HFFc6 (cell line): ENCODE measurements at places on chromosomes 16 and 17. TPM values are rescaled to one million over a fixed set of nuclear protein-coding genes. Genes with fewer than 3 reads are reported as not detected.
A peak's percentile ranks its signal among the peaks of the same experiment; 100 is the strongest.

The ABCC12 gene
- not detected in 3 replicates for total RNA-seq

The AGRP gene
- total RNA-seq = not detected in 2 replicates

The CCDC200 gene
- total RNA-seq = not detected in 3 replicates

The CSH1 gene
- total RNA-seq = not detected in 3 replicates

The PHOSPHO1 gene
- total RNA-seq = 0.24 to 0.37 TPM in 2 of 3 replicates, not detected in the other

The C17orf67 gene
- total RNA-seq = 1.6 TPM in 2 replicates

The ATP2C2 gene
- not detected in 2 replicates for total RNA-seq

- peak; percentile 30 for DNase-seq
Measured at GRCh38 chr17:74513987-74514631, 17.2 kb downstream of the CD300LB start.

- no peak for DNase-seq
Measured at GRCh38 chr16:78761427-78761826, 662.0 kb downstream of the WWOX start.

- no peak for DNase-seq
Measured at GRCh38 chr17:56604691-56605290, 11.3 kb downstream of the NOG start.

DNA sequence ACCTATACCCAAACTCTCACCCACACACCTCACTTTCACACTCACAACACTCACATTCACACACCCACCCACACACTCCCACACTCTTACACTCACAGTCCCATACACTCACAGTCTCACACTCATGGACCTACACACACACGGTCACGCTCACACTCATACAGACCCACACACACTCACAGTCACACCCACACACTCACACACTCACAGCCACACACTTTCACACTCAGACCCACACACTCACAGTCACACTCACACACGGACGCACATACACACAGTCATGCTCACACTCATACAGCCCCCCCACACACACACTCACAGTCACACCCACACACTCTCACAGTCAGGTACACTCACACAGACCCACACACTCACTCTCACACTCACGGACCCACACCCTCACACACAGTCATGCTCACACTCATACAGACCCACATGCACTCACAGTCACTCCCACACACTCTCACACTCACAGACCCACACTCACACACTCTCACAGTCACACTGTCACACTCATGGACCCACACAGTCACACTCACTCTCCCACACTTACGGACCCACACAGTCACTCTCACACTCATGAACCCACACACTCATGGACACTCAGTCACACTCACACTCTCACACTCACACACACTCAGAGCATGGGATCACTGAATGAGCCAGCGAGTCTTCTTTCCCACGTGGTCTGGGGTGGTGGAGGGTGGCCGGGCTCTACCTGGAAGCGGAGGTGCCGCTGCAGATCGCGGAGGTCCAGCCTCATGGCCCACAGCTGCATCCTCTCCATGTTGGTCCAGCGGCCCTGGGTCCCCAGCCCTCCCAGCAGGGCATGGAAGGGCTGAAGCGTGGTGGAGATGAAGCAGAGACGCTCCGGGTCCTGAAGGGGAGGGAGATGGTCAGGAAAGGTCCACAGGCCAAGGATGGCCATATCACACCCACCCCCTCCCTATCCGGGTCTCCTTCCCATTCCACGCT, 5.1 kb downstream of the IL27 start:
- no peak for DNase-seq

- DNase-seq = no peak
Measured at GRCh38 chr17:40099619-40100418, 570 bp downstream of the NR1D1 start.

- DNase-seq = no peak
Measured at GRCh38 chr16:16867973-16868372, 489.0 kb downstream of the NPIPA7 start.

DNA sequence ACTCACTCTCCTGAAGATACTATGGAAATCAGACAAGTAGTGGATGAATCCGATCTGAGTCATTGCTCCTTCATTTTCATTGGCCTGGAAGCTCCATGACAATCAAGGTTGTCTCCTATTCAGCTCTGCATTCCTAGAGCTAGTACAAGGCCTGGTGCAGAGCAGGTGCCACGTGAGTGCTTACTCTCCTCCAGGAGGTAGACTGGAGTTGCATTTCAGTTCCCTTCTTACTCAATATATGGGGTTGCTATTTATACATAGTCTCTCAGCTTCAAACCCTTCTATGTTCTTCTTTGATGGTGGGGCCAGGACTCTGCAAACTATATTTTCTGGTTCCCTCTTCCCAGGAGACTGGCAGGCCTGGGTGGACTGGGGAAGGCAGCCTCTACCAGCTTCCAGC, 148.3 kb downstream of the ASIC2 start:
- no peak for DNase-seq
